Thymus (tissue), 14 donors: ENCODE measurements at places on chromosomes 2 and 18.

DNA sequence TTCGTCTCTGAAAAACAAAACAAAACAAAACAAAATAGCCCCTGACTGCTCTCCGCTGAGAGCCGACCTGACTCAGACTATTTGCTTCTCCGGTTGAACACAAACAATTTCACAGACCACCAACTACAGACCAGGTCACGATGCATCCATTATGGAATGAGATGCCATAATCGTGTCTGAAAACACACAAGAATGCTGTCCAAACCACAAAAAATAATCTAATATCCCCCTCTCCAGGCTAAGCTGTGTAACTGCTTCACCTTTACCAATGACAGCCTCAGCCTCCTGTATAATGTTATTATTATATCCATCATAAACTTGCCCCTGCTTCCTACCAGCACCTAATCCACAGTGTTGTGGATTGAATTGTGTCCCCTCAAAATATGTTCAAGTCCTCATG, 114.7 kb downstream of the DNAH6 start:
- DNase-seq = no peak

DNA sequence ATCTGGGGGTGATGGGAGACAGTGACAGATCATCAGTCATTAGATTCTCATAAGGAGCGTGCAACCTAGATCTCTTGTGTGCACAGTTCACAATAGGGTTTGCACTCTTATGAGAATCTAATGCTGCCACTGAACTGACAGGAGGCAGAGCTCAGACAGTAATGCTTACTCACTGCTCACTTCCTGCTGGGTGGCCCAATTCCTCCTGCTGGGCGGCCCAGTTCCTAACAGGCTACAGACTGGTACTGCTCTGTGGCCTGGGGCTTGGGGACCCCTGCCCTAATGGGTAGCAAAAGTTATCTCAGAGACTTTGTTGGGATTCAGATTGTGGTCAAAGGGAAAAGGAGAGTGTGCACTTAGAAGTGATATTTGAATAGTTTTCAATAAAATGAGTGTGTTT, 840.1 kb upstream of the ID2 start:
- DNase-seq = no peak

- no peak for DNase-seq
Measured at GRCh38 chr2:150971910-150972309, 289.8 kb downstream of the RBM43 start.

GRCh38 chr18:3466872-3467271, 16.9 kb downstream of the TGIF1 start:
- peak; percentile 66 for DNase-seq

DNA sequence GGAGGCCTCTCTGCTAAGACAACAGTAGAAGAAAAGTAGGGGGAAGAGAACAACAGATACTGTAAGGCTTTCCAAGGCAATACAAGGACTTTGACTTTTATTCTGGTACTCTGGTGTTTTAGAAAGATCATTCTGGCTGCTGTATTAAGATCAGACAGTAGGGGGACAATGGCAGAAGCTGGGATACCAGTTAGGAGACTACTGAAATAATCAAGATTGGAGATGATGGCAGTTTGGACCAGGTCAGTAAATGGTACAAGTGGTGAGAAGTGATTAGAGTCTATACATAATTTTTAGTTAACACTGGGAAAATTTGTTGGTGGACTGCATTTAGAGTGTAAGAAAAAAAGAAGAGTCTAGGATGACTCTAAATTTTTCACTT, 139.7 kb downstream of the ROCK1 start:
- no peak for DNase-seq

DNA sequence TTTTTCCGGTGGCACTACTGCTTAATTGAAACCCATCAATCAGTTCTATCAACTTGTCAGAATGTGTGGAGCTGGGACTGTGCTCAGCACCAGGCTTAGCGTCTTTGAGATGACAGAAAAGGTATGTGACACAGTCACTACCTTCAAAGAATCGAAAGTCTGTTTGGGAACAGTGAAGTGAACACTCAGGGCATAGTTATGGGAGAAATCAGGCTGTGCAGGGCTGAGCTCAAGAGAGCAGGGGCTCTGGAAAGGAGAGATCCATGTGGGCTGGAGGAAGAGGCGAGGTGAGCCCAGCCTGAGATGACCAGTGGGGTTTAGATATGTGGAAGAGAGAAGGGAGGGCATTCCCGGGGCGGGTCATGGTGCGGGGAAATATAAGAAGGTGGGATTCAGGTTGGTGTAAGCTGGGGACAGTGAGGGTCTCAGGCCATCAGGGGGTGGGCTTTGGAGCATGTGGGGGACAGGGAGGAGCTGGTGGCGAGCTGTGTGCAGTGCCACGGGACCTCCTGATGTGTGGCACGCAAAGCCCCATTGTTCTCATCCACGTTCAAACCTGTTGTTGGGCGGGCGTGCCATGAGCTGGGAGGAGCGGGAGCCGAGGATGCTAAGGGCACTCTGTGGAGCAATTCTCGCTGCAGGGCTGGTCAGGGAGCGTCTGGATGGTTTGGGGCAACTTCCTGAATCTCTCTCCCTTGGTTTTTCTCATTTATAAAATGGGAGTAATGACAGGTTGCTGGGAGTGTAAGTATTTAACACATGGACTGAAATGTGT, 72.5 kb downstream of the VAPA start:
- DNase-seq = no peak

GRCh38 chr18:57048351-57048750, 98.5 kb upstream of the BOD1L2 start:
- no peak for DNase-seq

- no peak for DNase-seq
Measured at GRCh38 chr18:75782204-75782603, 354.7 kb upstream of the SMIM21 start.

DNA sequence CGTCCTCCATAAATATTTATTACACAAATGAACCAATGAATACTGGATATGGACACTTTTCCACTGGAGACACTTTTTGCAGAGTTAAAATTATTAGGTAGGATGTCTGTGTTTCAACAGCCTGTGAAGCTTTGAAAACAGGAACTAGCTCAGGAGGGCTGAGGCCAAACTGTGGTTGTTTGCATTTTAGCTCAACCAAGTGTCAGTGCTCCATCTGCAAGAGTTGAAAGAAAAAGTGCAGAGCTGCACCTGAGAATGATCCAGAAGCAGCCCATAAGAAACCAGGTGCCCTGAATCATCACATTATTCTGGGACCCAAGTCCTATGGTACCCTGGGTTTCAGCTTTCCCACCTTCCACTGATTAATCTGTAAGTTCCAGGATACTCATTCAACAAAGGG, 180.4 kb downstream of the TRIB2 start:
- DNase-seq = no peak

DNA sequence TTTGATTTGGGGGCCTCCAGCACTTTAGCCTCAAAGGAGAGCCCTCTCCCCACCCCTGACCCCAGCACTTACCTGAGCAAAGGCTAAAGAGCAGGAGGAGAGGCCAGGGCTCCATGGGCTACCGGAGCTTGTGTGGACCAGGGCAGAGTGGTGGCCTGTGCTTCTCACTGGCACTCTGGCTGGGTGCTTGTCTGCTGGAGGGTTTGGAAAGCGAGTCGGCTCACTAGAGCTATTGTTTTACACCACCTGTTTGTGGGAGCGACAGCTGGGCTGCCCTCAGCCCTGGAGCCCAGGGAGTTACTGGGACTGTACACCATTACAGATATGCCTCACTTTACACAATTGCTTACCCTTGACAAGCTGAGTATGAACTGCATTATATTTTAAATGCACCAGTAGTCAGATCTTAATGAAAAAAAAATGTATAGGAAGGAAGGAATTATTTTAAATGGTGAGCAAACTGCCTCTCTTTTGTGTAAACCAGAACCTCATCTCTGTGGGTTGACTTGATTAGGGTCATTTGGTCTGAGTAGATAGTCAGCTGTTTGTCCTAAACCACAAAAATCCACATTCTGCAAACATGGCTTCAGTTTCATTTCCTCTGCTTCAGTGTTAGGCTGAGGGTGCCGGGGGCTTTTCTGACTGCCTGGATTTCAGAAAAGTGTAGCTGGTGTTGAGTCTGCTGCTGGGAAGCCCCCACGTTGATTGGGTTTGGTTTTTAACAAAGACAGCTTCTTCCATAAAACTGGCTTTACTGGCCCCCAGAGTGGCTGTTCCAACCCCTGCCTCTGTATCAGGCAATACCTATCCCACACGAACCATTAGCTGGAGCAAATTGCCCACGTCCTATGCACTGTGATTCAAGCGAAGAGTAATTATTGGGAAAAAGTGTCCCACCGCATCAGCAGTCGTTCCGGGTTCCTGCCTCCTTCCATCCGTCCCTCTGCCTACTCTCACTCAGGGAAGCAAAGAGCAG, at the start of gene CHRNA1:
Gene CHRNA1 (minus strand): TSS at position 193 of the 976 bp plus-strand sequence. CDS start 78 bp downstream, at position 115.
- no peak for DNase-seq

GRCh38 chr2:127479219-127479825, 47.0 kb downstream of the IWS1 start:
- peak; percentile 56 for DNase-seq
